MV-4-11 (cell line): ENCODE measurements at places on chromosomes 3 and 15.

DNA sequence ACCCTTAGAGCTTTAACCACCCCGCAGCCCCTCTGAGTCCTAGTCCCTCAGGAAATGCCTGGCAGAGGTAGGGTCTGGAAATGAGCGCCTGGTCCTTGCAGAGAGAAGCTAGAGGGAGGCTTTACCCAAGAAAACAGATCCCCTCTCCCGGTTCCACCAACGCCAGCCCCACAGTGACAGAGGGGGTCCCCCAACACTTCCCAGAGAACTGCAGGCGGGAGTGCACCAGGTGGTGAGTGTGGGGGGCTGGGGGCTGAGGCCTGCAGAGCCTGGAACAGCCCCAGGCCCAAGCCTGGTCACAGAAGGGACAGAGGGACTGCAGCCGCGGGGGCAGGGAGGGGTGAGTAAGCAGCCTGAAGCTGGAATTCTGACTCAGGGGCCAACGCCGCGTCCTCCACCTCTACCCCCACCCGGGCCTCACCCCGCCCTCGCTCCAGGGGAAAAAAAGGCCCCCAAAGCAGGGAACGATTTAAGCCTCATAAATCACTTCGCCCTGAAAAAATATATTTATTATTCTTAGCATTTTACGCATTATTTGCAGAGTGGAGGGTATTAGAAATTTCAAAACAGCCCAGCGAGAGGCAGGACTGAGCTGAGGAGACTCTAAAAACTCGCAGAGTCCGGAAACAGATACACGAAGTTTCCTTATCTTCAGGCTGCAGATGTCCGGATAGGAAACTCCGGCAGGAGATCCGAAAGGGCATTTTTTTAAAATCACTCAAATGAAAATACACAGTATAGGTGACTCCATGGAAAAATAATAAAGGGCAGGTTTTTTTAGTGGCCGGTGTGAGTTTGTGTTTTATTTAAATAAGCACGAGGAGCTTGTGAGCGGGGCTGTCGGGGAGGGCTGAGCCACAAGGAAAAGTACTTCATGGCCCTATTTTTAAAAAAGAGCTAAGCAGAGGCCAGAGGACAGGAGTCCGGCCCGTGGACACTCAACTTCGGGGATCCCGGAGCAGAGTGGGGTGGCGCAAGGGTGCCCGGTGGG is 10.0 kb downstream of the GATA2 start:
- DNase-seq = peak; percentile 23

DNA sequence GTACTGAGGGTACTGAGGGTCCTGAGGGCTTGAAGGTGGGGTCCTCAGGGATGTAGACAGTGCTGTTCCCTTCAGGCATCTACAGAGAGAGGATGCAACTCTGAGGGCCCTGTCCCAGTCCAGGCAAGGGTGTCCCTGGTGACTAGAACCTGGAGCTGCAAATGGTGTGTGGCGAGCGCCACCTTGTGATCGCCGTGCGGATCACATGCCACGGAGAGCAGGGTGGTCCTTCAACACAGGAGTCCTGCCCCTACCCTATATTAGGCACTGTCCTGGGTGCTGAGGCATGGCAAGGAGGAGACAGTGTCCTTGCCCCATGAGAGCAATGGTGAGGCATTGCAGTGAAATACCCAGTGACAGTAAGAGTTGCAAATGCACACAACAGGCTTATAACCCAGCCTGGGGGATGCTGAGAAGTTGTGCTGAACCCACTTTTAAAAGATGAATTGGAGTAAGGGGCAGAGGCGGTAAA is 23.6 kb downstream of the RHCG start:
- peak; percentile 53 for DNase-seq

GRCh38 chr3:31022716-31023115 is 128.3 kb upstream of the GADL1 start:
- no peak for DNase-seq

DNA sequence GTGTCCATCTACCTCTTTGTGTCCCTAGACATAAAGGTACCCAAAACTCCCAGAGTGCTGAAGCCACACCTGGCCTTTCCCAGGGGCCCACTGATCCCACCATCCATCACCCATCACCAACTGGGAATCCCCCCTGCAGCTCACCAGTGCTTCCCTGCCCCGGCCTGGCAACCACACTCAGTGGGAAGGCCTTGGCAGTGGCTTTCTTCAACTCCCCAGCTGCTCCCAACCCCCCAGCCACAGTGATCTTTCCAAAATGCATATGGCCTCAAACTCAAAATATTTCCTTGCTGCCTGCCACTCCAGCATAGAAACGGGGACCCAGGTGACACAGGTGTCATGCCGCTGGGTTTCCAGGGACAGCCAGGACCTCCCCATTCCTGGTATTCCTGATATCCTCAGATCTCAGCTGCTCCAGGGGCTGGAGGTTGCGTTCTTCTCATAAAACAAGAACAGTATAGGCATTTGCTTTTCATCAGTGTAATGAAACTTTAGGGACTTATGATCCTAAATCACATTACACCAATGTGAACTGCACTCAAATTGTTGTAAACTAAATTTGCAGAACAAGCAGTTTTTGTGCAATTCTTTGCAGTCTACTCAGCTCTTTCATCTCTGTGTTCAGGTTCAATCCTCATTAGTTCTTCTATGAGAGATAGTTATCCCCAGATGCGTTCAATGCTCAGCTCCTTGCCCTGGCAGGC is 1.3 kb downstream of the OCA2 start:
- DNase-seq = no peak

- DNase-seq = no peak
These were observed 764 bp downstream of the UACA start for GRCh38 chr15:70762469-70763119.

DNA sequence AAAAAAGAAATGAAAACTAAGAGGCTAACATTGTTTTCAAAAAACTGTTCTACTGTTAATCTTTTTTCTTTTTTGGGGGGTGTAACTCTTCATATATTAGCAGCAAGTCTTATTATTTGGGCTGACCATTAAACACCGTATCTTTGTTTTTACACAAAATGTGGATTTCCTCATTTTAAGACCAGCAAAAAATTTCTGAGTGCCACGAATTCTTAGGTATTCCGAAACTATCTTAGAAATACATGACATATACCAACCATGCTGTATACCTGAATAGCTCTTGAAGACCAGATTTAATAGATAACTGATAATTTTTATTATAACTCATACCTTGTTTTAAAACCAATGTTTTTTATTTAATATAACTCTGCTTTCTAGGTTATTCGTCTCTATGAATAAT is 620 bp upstream of the TTC23 start:
- DNase-seq = no peak

- no peak for DNase-seq
These were observed 186.8 kb downstream of the THSD4 start for GRCh38 chr15:71301958-71302621.

DNA sequence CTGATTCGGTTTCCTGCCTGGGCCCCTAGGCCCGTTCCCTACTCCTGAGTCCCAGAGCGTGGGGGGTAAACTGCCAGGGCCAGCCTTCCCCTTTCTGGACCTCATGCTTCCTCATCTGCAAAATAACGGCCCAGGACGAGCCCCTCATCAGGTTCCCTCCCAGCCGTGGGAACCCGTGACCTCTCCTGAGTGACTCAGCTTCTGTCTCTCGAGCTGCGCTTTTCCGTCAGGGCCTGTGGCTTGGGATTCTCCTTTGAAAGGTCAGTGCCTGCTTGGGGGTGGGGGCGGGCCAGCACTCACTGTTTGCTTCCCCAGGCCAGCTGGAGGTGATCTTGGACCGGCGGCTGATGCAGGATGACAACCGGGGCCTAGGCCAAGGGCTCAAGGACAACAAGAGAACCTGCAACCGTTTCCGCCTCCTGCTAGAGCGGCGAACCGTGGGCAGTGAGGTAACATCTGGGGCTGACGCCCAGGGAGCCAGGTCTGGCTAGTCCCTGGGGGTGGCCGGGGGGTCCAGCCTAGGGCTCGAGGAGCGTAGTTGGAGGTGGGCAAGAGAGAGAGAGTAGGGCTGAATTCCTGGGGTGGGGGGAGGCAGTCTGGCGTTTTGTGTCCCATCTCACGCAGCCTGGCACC is 12.8 kb downstream of the MAN2A2 start:
- DNase-seq = peak; percentile 90

DNA sequence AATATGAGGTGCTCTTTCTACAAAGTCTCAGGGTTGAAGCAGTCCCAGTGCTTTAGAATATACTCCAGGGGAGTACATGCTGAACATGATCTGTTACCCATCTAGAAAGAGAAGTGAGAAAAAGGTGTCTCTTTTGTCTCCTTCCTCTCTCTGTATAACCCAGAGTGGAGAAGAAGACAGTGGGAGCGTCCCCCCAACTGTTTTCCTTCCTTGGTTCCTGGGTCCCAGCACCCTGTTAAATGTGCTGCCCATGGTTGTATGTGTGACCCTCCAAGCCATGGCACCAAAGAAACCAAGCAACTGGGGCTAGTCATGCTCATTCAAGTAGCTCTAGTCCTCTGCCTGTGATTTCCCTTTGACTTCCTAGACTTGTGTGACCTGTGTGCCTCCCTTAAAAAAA is 683.7 kb downstream of the TBL1XR1 start:
- DNase-seq = no peak

- peak; percentile 89 for DNase-seq
These were observed 7.1 kb downstream of the CD200R1 start for GRCh38 chr3:112967828-112968227.
